ENCODE measurements at places on chromosomes 3 and 15.

- DNase-seq, result no peak
These were observed 1.6 kb downstream of the NIPA1 start for GRCh38 chr15:22788004-22788403.

DNA sequence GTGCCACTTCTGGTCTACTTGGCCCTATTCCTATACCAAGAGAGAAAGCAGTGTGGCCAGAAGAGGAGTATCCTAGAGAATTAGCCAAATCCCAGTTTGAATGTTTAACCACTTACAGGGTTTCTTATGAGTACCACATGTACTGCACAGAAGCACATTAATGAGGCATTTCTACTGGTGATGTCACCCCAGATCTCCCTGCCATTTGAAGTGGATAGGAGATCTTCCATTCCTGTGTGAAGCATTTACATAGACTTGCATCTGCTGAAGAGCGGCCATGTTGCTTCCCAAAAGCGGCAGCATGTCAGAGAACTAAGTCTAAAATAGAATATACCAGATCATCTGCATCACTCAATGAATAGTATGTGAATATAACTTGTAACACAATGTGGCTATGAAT is 108.4 kb upstream of the TUSC7 start:
- no peak for DNase-seq

DNA sequence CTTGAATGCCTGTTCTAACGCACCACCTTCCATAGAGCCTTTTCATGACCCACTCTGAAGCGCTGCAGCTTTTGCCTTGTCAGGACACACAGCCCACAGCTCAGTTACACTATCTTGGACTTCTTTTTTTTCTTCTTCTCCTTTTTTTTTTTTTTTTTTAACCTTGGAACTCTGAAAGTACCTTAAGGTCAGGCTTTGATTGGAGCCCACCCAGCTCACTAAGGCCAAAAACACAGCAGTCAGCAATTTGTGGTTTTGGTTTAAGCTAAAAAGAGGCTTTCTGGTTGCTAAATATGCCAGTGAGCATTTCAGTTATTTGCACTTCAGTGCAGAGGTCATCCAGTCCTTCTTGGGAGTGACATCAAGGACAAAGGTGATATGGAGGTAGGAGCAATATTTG is 1.7 kb downstream of the SLC25A20 start:
- no peak for DNase-seq

- no peak for DNase-seq
These were observed 35.4 kb upstream of the XCR1 start for GRCh38 chr3:46062679-46063078.

GRCh38 chr3:99418709-99419108 is 219.7 kb upstream of the COL8A1 start:
- DNase-seq, result no peak

- no peak for DNase-seq
These were observed 49.9 kb downstream of the KY start for GRCh38 chr3:134600685-134601463.

- no peak for DNase-seq
These were observed 91.8 kb downstream of the BTD start for GRCh38 chr3:15693355-15693754.

- no peak for DNase-seq
These were observed 6.4 kb downstream of the COL8A1 start for GRCh38 chr3:99644746-99645145.

GRCh38 chr3:17120115-17120514 is 235.4 kb downstream of the PLCL2 start:
- no peak for DNase-seq

DNA sequence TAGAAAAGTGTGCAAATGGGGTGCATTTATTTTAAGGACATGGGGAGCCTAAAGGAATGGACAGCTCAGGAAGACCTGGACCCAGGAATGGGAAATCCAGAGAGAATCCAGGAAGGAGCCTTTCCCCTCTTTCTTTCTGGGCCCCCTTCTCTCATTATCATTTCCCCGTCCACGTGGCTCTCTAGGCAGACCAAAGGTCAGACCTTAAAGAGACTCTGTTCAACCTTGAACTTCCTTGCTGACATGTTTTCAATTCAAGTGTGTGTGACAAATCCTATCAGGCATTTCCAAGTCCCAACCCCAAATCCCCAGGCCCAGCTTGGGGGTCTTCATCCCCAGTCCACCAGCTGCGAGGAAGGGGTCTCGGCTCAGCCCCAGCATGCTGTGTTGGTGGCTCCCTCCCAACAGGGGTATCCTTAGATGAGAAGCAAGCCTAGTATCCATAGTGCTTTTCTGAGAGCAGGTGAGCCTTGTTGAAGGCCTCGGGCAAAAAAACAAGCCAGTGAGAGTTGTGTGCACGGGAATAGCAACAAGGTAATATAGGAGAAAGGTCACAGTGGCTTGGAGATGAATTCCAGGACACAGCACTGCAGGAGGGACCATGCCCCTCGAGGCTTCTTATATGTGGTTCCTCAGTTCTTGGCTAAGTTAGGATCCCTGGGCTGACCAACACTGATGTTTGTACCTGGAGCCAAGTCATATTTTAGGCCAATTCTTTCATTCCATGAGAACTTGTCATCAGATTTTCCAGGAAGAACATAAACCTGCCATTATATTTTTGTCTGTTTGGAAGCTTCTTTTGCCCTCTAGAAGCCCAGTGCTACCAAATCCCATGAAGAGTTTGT is 130.0 kb downstream of the ASB7 start:
- DNase-seq, result no peak

DNA sequence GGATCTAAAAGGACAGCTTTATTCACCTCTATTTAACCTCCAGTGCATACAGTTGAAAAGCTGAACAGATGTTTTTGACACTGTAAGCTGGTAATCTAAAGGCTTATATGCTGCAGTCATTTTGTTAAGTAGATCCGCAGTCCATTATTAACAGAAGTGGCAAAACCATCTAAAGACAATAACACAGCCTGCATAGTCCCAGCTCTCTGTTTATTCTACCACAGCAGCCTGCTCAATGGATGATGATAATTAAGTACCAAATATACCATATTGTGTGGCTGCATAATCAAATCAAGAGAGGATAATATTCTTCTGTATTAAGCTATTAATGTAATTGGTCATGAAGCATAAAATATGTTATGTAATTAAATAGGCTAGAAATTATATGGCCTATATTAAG is 207.1 kb downstream of the MEIS2 start:
- DNase-seq, result no peak

GRCh38 chr15:80609512-80609946 is 85.6 kb upstream of the ABHD17C start:
- no peak for DNase-seq

GRCh38 chr3:154129625-154130024 is 8.4 kb downstream of the ARHGEF26 start:
- no peak for DNase-seq

DNA sequence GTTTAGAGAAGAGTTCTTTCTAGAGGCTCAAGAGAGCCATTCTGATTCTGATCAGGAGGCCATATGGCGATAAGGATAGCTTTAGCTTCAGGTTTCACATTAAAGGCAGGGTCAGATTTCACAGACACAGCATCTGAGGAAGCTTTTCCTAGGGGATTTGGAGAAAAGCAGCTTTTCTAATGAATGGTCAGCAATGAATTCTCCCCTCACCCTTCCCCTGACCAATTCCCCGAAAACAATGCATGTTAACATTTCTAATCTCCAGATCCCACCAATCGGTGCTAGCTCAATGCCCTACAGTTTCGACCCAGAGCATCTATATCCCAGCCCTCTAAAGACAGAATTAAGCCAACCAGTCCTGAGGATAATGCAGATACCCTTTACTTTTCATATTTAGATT is 9.8 kb downstream of the AGBL1 start:
- DNase-seq, result no peak
